ENCODE measurements at places on chromosomes 7 and 10.

DNA sequence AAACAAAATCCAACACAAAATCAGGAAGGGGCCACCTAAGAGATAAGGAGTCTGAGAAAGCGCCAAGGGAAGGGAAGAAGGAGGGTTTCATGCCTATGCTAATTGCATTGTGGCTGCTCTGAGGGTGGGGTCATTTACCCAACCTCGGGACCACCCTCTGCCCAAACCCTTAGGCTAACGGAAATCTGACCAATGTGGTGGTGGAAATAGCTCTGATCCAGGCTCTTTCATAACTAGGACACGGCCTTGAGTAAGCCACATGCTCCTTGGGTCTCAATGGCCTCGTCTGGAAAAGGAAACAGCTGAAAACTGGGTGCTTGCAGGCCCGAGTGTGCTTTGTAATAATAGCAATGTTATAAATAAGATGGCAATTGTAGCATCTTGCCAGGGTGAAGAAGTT lies 14.9 kb upstream of the SRGN start:
- no peak for DNase-seq

DNA sequence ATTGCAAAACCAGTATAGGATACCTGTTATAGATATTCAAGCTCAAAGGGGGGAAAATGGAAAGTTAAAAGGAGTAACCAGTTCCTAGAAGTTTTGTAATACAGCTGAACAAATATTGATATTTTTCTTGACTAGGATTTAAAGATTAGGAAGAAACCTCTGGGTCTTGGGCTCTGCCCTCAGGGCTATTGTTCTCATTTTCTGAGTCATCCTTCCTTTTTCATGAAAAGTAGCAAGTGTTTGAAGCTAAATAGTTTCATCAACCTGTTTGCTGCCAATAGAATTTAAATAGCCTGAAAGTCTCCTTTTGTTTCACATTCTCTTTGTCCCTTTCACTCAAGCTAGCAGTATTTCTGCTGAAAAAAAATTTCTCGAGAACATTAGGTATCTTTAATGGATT lies 1061.1 kb upstream of the GHITM start:
- DNase-seq = no peak

DNA sequence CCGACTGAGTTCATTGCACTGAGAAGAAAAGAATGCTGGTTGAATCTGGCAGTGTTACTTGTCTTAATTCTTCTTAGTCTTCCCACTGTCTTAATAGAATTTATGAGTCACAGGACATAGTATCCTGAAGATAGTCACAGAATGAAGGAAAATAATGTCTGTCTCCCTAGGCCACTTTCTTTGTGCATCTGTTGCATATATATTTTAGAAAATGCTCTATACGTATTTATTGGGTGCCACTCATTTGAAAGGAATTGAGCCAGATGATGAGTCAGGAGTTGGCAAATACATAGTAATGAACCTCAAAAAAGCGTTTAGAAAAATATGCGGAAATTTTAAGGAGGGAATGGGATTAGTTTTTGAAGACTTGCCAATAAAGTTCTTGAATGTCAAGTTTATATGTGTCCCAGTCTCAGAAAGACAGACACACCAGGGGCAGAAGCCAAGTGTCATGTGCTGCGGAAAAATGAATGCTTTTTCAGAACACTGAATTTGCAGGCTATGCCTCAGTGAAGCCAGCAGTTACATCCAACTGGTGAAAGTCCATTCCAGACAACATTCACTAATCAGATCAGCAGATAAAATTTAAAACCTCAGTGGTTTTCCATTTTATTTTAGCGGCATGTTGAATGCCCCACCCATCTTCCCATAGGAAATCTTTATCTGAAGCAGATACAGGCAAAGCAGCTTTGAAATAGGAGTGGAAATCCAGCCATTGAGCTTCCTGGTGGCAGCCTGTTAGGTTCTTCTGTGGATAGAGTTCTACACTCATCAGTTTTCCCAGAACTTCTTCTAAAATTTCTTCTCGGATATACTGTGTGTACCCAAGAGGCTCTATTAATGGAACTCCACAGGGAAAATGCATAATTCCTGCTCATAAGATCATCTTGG lies 308.4 kb downstream of the BICC1 start:
- DNase-seq = no peak

- DNase-seq = no peak
Observed at GRCh38 chr10:27413831-27414348, 90.2 kb upstream of the RAB18 start.

GRCh38 chr10:103699611-103700435 lies 155.6 kb downstream of the SH3PXD2A start:
- DNase-seq = no peak

- DNase-seq = no peak
Observed at GRCh38 chr10:126171555-126171954, 216.7 kb downstream of the ADAM12 start.

GRCh38 chr7:123533929-123534382 lies 439 bp downstream of the IQUB start:
- no peak for DNase-seq

DNA sequence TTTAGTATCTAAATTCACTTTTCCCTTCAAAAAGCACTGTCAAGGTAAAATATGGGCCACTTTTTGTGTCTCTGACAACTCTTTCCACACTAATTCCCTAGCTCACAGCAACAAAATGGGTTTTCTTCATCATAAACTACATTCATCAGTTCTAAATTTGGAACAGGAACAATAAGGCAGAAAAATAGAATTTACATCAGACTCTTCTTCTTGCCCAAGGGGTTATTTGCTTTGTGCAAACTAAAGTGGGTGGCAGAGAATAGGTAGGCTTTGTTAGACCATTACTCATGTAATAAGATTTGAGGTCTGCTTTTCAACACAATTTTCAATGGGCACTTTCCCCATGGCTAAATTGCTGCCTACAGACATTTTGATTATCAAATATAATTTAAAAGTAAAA lies 17.6 kb upstream of the PPP1R17 start:
- no peak for DNase-seq

GRCh38 chr7:106064316-106064715 lies 47.8 kb downstream of the SYPL1 start:
- DNase-seq = no peak

DNA sequence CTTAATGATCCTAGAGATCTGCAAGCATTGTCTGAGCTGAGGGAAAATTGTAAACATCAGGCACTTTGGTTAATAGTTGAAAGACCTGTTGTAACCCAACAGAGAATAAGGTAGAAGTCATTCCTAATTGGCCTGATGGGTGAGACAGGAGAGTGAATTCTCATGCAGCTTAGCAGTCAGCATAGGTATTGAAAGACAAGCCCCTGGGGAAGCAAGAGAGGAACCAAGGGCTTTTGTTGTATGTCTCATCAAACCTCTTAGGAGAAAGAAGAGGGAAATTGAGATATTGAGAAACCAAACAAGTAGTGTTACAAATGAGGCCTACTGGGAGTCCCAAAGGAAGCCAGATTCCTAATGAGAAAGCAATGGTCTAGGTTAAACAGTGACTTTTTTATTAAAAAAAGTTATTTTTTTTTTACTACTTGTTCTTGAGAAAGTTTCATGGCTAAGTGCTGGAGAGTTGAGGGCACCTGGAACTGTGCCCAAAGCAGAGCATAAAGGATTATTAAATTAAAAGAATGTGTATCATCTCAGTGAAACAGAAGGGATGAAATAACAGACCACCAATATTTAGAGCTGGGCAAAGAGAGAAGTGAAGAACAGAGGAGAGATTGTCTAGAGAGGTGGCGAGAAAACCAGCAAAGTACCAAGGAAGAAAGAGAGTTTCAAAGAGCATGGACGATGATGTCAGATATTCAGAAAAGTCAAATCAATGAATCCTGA lies 168.9 kb downstream of the CDK14 start:
- no peak for DNase-seq

GRCh38 chr10:63396133-63396761 lies 69.5 kb downstream of the JMJD1C start:
- no peak for DNase-seq

DNA sequence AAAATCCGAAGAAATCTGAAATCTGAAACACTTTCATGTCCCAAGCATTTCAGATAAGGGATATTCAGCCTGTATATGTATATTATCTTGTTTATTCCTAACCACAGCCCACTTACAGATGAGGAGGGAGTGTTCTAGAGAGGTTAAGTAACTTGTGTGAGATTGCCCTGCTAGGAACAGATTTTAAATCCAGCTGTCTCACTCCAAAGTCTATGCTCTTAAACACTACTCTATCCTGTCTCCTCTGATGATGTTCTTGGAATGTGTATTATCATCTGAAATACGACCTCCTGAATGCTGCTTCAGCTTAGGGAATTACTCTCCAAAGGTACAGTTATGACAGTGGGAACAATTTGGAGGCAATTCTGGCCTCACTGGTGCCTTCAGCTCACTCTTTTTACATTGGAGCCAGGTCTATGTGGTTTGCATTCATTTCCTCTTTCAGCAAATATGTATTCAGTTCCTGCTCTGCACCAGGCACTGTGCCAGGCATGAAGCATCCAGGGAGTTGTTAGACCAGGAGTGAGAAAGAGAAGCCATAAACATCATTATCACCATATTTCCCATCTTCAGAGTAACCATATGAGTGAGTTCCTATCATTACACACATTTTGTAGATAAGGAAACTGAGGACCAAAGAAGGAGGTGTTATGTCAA lies 70.2 kb downstream of the NOC3L start:
- DNase-seq = no peak

GRCh38 chr10:44477046-44477425 lies 92.1 kb upstream of the CXCL12 start:
- no peak for DNase-seq

DNA sequence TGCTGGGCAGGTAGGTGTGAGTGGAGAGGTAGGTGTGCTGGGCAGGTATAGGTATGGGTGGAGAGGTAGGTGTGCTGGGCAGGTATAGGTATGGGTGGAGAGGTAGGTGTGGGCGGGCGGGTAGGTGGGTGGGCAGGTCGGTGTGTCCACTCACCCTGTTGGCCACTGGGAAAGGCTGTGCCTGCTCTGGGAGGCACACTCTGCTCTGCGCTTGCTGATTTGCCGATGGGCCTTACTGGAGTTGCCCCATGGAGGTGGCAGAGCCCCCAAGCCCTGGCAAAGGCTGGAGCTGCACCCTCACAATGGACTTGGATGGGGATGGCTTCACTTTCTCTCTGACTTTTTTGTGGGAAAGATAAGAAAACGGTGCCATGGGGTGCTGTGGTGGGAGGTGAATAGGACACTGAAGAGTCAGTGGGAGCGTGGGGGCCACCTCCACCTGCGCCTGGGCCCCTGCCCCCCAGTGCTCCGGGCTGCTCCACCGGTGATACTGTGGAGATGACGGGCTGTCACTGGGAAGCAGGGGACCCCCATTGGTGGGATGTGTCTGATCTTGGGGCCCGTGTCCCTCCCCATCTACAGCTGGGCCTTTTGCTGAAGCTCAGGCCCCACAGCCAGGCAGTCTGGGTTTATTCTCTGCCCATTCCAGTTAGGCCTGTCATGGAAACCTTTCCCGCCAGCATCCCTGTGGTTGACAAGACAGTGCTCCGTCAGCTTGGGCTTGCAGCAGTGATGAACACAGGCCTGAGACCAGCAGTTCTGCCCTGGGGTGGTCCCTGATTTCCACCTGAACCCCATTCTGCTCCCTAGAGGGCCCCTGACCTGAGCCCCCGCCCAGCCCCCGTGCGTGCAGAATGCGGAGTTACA lies 75.0 kb downstream of the NKX6-2 start:
- no peak for DNase-seq

DNA sequence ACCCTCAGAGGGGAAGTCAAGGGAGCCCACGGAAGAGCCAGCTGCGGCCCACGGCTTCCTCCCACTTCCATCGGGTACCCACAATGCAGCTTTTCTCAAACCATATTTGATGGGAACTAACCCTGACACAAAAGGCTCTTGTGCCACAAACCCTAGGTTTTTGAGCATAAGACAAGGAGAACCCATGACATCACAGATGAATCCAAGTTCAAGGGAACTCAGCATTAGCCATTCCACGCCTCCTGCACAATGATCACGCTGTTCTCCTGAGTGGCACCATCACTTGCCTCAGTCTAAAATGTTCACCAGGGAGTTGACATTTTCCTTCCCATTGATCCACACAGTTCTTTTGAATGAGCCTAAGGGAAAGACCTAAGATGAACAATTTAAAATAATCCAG lies 70.4 kb downstream of the ITIH5 start:
- DNase-seq = no peak

GRCh38 chr10:96645191-96645721 lies 58.4 kb upstream of the TM9SF3 start:
- no peak for DNase-seq

DNA sequence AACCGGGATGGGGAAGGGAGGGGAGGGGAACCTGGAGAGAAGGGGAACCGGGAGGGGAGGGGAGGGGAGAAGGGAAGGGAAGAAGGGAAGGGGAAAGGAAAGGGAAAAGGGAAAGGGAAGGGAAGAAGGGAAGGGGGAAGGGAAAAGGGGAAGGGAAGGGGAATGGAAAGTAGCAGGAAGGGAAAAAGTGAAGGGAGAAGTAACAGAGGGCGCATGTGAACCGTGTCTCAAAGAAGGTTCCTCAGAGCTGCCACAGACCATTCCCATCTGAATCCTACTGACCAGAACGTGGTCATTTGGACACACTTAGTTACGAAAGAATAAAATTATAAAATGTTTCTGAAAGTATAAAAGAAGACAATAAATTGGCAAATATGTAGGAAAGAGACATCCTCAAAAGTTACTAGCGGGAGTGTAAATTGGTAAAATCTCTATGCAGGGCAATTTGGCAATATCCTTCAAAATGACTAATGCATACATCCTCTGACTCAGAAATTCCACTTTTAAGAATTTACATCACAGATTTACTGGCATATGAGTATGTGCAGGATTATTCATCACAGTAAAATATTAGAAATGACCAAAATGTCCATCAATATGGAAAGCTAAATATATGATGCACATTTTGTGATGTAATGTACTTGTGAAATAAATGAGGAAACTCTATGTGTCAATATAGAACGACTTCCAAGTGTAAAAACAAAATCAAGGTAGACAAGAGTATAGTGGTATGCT lies 12.9 kb downstream of the C10orf67 start:
- DNase-seq = no peak

DNA sequence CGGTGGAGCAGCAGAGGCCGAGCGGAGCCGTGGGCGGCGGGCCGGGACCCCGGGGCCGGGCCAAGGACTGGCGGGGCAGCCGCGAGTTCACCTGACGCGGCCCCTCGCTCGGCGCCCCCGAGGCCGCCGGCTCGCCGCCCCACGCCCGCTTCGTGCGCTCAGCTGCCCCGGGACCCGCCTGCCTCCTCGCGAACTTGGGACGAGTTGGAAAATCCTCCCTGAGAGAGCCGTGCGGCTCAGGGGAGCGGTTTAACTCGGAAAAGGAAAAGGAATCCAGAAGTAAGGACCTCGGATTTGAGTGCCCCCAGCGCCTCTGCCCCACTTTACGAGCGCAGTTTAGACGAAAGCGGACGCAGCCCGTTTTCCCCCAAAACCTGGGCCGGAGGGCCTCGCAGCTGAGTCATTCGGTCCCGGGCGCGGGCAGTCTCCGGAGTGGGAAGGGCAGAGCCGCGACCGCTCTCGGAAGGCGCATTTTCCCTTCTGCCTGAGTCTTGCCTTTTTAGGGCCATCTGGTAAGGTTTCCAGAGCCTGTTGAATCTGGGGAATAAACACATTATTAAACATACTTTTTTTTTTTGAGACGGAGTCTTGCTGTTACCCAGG lies 744 bp downstream of the CREM start:
- DNase-seq = peak; percentile 23

All from activated CD8-positive, alpha-beta memory T cell treated with anti-CD3 and anti-CD28 coated beads for 4 hours (primary cell).